CD4-positive, alpha-beta memory T cell (primary cell): ENCODE measurements at places on chromosomes 12 and 14.

DNA sequence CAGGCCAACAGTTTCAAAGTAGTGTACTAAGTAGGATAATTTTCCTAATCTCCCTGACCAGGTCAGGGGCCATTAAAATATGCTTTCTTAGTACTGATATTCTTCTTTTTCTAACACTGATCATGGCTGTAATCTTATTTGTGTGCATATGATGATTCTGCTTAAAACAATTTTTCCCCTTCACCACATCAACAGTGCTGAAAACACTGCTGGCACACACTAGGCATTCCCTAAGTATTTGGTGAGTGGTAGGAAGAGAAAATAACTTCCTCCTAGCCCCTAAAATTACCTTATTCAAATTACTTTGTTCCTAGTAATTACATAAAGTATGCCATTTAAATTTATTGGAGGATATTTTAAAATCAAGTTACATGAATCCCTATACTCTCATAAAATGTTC, 49.9 kb upstream of the BBS10 start:
- DNase-seq: no peak

DNA sequence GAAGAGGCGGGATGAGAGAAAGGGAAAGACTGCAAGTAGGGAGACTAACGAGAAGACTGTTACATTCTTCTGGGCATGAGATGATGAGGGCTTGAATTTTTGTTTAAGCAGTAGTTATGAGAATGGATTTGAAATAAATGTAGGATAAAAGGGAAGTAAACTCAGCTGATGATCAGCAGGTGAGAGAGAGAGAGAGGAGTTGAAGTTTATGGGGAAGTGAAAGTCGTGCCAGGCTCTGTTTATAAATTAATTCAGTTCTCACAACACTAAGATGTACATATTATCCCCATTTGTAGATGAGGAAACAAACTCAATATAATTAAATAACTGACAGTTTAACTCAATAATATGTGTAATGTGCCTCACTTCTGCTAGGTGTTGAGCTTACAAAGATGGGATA, 170.0 kb upstream of the RMST start:
- no peak for DNase-seq

GRCh38 chr12:81350309-81350708, 272.4 kb downstream of the ACSS3 start:
- DNase-seq: no peak

DNA sequence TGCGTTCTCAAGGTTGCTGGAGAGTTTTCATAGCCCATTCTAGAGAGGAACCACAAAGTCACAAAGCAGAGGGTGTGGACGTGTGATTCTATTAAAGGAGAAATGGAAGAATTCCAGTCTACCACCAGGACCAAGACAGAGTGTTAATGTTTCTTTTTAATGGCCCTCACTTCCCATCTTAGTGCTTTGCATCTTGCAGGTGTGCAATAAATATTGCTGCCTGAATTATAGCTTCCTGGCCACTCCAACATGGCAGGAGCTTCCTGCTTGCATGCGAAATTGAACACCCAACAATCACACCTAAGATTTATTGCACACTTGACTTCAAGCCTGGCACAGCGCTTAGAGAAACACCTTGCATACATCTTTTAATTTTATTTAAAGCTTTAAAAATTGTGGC, 22.4 kb upstream of the PPP1CC start:
- DNase-seq: no peak

- no peak for DNase-seq
Observed at GRCh38 chr12:58601529-58601928, 318.8 kb downstream of the LRIG3 start.

- no peak for DNase-seq
Observed at GRCh38 chr12:49961993-49962764, 507 bp downstream of the AQP5 start.

GRCh38 chr12:95417372-95417771, 56.6 kb upstream of the METAP2 start:
- DNase-seq: no peak

- DNase-seq: no peak
Observed at GRCh38 chr14:36618641-36619040, 36.2 kb upstream of the NKX2-8 start.
